ENCODE measurements at places on chromosomes 2 and 18.

GRCh38 chr2:124683536-124684428 lies 658.7 kb downstream of the CNTNAP5 start:
- no peak for DNase-seq

DNA sequence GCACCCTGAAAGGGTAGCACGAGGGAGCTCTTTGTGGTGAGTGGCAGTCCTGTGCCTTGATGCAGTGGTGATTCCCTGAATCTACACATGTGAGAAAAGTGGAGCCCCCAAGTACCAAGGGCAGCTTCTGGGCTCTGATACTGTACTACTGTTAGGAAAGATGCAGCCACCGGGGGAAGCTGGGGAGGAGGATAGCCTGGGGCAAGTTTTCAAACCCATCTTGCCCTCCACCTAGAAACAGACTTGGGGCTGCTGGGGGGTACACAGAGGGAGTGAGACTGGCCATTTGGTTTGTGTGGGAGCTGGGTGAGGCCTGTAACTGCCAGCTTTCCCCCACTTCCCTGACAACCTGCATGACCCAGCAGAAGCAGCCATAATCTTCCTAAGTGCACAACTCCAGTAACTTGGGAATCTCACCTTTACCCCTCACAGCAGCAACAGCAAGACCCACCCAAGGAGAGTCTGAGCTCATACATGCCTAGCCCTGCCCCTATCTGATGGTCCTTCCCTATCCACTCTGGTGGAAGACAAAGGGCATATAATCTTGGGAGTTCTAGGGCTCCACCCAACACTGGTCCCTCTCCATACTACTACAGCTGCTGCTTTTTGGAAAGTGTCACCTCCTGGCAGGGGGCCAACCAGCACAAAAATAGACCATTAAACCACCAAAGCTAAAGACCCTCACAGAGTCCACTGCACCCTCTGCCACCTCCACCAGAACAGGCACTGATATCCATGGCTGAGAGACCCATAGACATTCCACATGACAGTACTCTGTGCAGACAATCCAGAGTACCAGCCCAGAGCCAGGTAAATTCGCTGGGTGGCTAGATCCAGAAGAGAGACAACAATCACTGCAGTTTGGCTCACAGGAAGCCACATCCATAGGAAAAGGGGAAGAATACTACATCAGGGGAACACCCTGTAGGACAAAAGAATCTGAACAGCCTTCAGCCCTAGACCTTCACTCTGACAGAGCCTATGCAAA lies 8.2 kb downstream of the MALL start:
- DNase-seq: no peak

DNA sequence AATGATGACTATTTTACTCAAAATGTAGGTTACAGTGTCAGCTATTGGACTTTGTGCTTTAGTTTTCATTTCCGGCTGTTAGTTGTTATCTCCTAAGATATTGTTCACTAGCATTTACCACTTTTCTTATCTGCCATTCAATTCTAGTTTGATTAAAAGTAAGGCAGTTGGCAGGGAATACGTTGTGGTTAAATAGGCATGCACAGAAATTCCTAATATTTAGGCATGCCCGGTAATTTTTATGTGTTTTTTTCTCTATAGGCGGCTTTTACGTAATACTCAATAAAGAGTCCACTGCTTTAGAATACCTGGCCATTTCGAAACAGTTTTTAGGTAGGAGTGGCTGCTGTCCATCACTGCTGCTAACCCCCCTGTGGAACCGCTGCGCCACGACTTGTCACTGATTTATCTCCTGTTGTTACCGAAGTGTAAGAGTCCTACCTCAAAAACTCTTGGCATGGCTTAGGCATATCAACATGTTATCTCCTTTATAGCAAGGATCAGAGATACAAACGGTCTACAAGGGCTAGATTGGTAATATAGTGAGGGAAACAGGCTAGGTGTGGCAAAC lies 39.5 kb downstream of the BABAM2 start:
- no peak for DNase-seq

GRCh38 chr2:238475566-238475965 lies 48.8 kb downstream of the ASB1 start:
- no peak for DNase-seq

DNA sequence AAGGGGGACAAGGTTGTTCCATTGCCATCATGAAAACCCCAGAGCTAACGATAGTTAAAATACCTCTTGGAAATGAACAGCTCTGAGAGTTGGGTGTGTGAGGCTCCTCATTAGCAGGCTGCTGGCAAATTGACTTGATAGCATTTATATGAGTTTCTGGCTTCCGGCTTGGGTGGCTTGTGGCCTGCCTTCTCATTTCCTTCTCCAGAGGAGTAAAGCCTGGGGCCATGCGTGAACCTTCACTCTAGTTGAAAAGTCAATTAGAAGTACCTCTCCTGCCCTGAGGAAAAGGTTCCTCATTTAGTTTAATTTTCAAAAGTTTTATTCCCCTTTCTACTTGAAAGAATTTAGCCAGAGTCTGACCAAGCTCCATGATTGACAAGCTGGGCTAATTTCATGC lies 67.1 kb downstream of the MGAT5 start:
- DNase-seq: peak; percentile 46

DNA sequence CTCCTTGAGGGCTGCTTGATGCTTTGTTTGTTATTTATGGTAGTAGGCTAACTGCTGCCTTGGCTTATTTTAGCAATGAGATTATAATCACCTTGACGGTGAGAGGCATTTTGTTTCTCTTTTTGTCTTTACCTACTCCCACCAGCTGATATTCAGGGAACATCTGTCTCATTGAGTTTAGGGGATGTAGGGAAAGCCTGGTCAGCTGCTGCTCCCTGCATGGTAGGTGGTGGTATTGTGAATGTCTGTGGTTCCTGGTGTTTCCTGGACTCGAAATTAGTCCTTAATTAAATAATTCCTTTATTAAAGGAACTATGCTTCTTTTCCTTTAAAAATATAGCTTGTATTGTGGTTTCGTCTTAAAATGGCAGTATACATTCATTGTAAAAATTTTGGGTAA lies 77.8 kb downstream of the ADAM23 start:
- no peak for DNase-seq

DNA sequence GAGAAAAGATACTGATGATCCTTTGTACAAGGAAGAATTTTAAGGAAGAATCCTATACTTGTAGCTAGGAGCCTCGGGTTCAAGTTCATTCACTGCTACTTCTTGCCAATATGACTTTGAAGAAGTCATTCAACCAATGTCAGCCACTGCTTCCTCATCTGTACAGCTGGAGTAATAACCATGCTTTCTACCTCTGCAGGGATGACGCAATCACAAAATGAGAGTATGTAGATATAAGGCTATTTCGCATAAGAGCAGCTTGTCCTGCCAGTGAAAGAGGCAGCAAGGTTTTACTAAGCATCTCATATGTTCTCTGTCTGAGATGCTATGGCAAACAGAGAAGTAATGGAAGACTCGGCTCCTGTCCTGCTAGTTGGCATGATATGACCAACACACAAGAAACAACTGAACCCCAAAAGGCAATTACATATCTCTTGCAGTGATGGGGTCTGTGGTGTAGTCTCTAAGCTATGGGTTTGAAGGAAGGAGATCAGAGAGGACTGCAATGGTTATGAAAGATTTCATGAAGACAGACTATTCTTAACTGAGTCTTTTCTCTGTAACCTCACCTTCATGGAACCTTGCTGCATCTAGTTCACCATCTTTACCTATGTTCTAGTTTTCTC lies 9.2 kb downstream of the AAK1 start:
- DNase-seq: no peak

GRCh38 chr2:74714691-74715080 lies 60.6 kb downstream of the SEMA4F start:
- DNase-seq: no peak

GRCh38 chr2:160157861-160158829 lies 41.9 kb downstream of the ITGB6 start:
- no peak for DNase-seq

DNA sequence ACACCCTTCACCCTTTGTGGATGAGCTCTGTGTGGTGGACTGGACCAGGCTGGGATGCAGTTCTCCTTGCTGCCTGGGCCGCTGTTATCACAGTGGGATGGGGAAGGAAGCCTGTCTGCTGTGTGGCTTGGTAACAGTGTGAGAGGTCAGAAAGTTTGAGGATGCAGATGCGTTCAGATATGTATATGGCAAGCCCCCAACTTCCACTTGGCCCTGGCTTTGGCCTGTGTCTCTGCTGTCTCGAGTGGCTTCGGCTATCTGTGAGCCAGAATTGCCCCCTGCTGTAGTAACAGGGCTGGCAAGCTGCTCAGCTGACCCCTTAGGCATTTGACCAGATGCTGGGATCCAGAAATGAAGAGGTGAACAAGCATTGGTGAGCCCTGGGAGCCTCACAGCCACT lies 106.8 kb downstream of the WDSUB1 start:
- no peak for DNase-seq

GRCh38 chr2:102137138-102137537 lies 5.4 kb upstream of the IL1R1 start:
- DNase-seq: no peak

DNA sequence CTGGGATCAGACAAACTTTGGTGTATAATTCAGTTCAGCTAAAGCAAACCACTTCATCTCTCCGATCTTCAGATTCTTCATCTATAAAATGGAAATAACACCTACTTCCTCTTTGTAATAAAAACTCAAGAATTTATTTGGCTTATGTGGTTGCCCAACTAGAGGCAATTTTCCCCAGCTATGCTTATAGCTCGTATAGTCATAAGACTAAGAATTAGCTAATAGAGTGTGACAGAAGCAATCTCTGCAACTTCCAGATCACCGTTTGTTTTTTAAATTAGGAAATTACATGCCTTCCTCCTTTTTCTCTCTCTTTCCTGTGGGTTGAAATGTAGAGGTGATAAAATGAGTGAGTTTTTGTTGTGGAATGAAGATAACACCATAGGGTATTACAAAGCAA lies 35.3 kb upstream of the KCNF1 start:
- DNase-seq: no peak

DNA sequence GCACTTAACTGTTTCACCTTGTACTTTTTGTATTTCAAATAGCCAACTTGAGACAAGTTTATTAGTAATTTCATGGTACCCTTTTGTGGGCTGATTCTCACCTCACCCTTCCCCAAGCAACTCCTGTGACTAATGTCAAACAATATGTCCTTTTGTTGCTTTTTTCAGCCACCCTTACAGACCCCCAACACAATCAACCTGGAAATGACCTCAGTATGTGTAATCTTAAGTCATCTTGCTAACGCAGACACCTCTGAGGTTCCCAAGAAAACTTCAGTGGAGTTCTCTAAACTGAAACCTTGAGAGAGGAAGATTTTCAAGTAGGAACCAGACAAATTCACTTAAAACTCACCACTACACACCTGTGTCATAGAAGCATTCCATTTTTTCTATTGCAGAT lies 69.5 kb downstream of the KYNU start:
- no peak for DNase-seq

DNA sequence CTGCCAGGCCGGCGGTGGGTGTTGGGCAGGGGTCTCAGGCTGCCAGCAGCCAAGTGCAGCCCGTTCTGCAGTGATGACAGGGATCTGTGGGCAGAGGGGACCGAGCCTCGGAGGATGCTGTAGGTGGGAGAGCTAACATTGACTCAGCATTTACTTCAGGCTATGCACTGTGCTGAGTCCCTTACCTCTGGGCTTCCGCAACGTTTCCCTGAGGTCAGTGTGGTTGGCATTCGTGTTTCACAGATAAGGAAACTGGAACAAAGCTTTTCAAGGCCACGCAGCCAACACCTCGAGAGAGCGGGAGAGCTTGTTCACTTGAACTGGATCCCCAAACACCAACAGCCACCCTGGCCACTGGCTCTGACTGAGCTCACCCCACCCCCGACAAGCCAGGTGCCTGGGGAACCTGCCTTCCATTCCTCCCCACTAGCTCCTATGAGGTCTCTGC lies 839 bp upstream of the GPR148 start:
- no peak for DNase-seq

- DNase-seq: no peak
Observed at GRCh38 chr2:183474912-183475695, 350.9 kb downstream of the NUP35 start.

DNA sequence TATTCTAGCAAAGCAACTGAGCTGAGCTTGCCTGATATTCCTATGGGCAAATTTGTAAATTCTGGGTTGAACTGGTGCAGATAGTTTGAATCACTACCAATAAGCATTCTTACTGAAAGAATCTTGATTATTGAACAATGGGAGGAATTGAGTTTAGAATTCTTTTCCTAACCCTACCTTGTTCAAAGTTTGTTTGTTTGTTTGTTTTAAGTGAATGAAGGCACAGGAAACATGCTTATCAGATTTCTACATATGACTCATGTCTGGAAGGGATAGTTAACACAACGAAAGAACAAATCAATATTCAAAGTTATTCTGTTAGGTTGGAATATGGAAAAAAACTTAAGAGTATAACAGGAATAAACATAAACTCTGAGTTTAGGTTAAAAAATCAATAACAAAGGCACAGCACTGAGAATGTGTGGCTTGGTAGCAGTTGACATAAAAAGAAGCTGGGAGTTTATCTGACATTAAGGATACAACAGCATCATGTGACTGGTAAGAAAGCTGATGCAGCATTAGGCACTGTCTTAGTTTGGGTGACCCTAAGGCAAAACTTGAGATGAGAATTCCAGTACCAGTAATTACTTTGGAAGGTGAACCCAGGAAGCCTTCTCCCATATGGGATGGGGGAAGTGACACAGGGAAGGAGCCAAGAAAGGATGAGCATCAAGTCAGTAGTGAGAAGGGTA lies 20.9 kb downstream of the BOD1L2 start:
- no peak for DNase-seq
